ENCODE measurements at places on chromosomes 2 and 18.

DNA sequence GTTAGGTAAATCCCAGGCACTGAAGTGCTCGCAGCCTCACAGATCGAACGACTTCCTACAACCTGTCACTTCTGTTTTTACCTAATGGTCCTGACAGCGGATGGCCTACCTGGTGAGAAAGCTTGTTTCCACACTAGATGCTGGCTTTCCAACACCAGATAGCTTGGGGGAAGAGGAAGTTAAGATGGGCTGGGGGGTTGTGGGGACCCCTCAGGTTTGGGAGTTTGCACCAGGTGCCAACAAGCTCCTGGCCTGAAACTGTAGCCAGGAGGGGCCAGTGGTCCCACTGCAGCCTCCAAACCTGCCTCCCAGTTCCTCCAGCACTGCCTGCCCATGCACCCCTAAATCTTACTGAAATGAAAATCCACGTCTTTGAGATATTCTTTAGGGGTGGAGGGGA lies 3.9 kb downstream of the TMEM185B start:
- no peak for DNase-seq

- no peak for DNase-seq
Measured at GRCh38 chr18:22253676-22254075, 84.3 kb downstream of the GATA6 start.

- no peak for DNase-seq
Measured at GRCh38 chr2:100980046-100980445, 22.0 kb upstream of the RPL31 start.

DNA sequence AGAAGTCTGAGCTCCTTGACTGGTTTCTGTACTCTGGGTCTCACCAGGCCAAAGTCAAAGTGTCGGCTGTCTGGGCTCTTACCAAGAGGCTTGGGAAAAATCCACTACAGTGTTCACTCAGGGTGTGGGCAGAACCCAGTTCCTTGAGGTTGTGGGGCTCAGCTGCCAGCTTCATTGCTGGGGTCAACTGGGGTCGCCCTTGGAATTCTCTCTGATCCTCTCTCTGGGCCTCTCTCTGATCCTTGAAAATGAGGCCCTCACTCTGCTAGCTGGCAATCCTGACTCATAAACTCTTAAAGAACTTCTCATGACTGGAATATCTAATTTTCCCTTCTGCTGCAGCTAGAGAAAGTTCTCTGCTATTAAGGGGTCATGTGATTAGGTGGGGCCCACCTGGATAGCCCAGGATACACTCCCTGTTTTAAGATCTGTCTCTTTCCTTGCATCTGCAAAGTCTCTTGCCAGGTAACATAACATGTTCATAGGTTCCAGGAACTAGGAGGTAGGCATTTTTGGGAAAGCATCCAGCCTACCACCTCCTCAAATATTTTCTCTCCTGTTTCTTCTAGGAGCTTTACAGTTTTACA lies 66.3 kb downstream of the SP110 start:
- no peak for DNase-seq

DNA sequence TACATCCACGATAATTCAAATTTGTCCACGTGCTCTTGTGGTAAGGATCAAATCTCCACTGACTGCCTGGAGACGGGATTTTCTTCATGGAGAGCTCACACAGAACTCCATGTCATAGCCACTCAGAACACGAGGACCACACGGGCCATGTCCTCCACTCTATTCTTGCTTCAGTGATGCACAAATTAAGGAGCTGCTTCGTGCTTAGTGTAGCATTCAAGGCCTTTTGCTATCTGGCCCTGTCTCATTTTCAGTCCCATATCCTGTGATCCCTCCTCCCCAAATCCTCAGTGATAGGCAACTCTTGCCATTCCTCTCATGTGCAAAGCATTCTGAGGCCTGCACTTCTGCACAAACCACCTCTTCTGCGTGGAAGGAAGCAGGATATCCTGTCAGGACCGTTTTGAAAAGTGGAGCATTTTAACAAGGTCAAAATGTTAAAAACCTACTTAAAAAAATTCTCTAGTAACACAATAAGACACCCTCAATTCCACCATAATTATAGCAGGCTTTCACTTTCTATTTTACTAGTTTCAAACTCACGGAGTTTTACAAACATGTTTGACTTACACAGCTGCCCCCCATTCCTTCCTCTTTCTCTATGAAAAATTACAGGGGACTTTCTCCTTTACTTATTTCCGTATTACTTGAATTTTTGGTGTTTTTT lies 35.2 kb downstream of the ST3GAL5 start:
- DNase-seq = no peak

GRCh38 chr2:17252258-17252657 lies 266.0 kb downstream of the RAD51AP2 start:
- no peak for DNase-seq

DNA sequence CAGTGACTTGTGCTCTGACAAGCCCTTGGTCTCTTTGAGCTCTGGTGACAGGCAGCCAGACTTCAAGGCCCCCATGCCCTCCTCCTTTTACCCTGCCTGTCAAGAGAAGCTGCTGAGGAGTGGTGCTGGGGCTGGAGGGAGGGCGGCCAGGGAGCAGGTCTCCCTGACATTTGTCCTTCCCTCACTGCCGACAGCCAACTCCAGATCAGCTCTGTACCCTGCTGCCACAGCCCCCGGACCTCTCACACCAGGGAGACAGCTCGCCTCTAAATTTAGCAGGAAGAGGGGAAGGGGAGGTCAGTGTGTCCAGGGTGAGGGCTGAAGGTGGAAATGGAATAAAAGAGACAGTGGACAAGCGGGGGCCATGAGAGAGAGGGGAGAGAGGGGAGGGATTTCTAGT lies 155.8 kb downstream of the TDRD15 start:
- DNase-seq = no peak

DNA sequence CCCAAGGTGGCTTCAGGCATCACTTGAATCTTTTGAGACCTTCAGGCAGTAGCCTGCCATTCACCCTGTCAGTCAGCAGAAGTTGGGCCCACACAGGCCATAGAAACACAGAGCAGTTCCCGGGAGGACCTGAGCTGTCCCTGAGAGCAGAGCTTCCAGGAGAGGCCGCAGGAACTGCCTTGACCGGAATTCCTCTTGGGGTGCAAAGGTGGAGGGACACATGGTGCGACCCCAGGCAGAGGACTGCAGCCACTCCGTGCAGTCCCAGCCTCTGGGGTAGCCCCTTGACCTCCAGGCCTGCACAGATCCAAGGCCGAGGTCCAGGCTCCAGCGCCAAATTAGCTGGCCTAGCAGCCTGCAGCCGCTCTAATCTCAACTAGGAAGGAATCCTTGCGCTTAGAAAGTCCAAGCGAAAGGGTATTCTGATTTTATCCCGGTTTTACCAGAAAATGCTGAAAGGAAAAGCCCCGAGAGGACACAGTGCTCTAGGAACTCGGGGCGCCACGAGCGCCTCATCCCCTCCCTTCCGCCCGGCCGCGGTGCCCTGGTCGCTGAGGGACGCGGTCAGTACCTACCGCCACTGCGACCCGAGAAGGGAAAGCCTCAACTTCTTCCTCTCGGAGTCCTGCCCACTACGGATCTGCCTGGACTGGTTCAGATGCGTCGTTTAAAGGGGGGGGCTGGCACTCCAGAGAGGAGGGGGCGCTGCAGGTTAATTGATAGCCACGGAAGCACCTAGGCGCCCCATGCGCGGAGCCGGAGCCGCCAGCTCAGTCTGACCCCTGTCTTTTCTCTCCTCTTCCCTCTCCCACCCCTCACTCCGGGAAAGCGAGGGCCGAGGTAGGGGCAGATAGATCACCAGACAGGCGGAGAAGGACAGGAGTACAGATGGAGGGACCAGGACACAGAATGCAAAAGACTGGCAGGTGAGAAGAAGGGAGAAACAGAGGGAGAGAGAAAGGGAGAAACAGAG lies 5.4 kb downstream of the SIX2 start:
- no peak for DNase-seq

GRCh38 chr2:230765611-230766300 lies 53.1 kb downstream of the CAB39 start:
- no peak for DNase-seq

- DNase-seq = no peak
Measured at GRCh38 chr2:120317916-120318315, 28.0 kb upstream of the INHBB start.

All from GM12892 (cell line).